T-helper 9 cell (primary cell): ENCODE measurements at places on chromosomes 4 and X.
A peak's percentile ranks its signal among the peaks of the same experiment; 100 is the strongest.

DNA sequence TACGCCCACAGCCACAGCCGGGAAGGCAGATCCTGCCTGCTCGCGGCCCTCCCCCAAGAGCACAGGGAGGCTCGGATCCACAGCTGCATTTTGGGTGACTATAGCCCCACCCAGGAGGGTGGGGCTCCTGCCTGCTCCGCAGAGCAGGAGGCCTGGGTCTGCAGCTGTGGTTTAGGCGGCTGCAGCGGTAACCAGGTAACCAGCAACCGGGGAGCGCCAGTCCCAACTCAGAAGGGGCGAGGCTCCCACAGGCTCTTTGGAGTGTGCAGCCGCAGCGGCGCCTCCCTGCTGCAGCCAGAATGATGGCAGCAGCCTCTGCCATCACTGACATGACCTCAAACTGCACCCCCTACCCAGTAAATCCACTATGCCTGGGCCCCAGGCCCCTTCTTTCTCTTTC, 148.0 kb upstream of the F9 start:
- no peak for DNase-seq

DNA sequence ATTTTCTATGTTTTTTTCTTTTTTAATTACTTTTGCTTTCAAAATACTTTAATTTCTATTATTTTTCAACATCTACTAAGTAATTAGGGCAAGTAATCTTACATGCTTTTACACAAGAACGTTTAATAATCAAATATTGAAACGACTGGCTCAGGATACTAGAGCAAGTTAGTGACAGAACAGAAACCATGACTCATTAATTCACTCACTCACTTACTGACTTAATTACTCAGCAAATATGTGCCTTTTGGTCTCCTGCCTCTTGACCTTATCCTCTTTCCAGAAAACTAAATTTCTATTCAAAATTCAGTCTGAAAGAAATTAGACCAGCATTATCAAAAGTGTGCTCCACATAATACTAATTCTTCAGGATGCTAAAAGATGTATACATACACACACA, 314.9 kb upstream of the TEX13C start:
- no peak for DNase-seq

GRCh38 chr4:31908261-31908660, 1188.1 kb downstream of the PCDH7 start:
- no peak for DNase-seq

DNA sequence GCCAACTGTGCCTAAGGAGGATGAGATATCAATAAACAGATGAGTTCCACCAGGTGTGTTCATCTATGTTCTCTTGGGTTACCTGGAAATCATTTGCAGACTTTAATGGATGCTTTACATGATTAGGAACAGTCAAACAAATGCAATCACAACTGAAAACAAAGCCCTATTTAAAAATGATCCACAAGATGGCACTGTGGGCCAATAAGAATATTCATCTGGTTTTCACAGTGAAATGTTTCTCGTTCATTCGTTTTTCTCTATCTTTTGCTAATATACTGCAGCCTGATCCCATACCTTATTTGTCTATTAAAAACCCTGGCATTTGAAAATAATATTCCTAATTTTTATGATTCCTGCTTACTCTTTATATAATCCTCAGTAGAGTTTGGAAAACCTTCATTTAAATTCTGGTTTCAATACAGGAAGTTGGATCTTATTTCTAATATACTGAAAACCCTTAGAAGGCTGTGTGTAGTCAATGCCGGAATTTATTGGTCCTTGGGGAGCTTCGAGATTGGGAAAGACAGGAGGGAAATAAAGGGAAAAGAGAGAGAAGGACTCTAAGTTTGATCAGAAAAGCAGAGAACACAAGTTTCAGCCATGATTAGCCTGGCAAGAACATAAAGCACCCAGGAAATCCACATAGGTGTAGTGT, 63.8 kb upstream of the TAPT1 start:
- no peak for DNase-seq

DNA sequence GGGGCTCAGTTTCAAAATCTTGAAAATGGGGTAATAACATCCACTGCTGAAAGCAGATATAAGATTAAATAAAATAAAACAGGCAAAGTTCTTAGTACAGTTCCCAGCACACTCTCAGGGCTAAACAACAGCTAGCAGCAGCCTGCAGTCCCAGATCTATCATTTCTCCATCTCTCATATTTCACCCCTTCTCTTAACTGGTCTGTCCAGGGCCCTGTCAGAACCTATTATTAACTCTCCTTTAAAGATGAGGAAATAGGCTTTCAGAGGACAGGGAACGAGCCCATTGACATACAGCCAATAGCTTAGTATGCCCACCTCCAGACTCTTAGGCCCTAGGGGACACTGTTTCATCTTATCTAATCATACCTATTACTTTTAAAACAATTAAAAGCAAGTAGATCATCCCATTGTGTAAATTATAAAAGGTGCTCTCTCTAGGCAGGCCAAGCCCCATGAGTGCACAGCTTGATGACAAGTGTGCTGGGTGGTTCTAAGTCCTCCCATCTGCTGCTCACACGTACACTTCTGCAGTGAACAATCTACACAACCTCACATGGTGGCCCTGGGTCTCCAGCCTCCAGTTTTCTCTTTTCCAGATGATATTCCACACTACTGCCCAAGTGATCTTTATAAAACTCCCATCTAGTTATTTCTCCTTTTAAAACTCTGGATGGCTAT, 119.0 kb downstream of the APBB2 start:
- no peak for DNase-seq

DNA sequence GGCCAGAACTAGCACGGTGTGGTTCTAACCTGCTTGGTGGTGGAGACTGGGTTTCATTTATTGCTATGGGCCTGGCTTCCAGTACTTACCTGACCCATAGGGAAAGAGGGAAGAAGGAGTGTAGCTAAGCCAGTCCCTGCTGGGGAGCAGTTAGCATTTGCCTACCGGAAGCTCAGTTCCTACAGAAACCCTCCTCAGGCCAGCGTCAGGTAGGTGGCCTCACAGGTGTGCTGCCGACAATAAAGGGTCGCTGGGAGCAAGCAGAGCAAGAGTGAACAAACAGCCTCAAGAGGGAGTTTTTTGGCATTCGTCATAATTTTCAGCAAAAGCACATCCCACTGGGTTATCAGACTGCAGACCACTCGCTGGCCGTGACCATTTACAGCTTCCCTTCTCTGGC, 740.6 kb upstream of the TENM3 start:
- DNase-seq, result no peak

DNA sequence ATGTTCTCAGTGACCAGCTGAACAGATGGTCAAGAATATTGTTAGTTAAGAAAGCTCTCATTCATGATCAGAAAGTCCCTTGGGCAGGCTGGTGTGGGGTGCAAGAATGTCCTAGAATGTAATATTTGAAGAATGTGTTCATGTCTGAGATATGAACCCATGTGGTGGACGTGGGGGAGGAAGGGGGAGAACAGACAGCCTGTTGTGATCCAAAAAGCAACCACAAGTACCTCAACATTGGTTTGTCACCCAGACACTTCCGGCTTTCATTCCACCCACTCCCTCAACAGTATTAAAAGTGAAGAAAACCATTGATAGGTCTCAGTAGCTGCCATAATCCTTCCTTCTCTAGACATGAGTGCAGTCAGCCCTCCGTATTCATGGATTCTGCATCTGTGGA, 82.2 kb downstream of the MAML3 start:
- peak; percentile 21 for DNase-seq

GRCh38 chr4:149638073-149638472, 177.6 kb downstream of the IQCM start:
- no peak for DNase-seq

DNA sequence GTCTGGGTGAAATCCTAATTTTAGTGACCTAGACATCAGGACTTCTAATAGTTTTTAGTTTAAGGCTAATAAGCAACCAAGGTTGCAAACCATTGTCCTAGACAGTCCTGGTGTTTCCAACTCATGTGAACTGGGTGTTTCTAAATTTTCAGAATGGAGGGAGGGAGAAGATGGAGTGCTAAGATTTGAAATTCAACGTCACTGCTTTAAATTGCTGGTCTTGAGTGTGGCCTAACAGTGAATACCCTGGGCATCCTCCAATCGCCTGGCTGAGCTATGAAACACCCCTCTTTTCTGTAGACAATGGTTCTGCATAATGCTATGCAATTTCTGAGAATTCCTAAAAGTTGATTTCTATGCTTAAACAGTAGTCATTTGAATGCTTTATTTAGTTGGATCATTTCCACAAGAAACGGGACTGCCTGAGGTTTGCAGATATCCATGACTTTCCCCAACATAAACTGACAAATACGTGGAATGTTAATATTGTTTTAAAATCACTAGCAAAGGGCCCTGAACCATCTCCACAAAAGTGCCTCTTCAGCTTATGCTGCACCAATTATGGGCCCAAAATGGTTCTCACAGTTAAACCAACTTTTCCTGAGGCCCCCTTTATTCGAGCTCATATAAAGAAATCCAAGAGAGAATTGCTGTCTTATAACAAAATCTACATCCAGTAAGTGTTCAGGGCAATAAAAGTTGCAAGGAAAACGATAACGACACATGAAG, 1.1 kb downstream of the FBXL5 start:
- no peak for DNase-seq

GRCh38 chr4:113962719-113963265, 16.7 kb downstream of the ARSJ start:
- DNase-seq, result no peak

- no peak for DNase-seq
Measured at GRCh38 chr4:100295792-100296191, 105.5 kb upstream of the DDIT4L start.

- no peak for DNase-seq
Measured at GRCh38 chr4:103994059-103994458, 274.3 kb upstream of the TACR3 start.

GRCh38 chrX:131840799-131841495, 182.2 kb upstream of the STK26 start:
- no peak for DNase-seq

DNA sequence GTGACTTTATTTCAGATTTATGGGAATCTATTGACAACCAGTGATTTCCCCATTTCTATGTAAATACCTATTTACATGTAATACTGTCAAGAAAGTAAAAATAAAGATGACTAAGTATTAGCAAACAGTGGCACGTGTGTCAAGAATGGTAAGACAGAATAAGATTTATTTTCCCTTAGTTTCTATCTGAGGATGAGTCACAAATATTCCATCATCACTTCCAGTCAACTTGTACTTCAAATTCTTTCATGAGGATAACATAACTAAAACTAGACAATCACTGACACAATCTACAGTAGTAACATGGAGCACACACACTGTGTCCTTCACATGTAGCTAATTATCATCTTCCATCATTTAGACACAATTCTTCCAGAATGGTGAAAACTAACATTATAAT, 625.3 kb upstream of the PCDH7 start:
- DNase-seq, result no peak

- DNase-seq, result no peak
Measured at GRCh38 chr4:180925805-180926204, 1317.4 kb upstream of the TENM3 start.

DNA sequence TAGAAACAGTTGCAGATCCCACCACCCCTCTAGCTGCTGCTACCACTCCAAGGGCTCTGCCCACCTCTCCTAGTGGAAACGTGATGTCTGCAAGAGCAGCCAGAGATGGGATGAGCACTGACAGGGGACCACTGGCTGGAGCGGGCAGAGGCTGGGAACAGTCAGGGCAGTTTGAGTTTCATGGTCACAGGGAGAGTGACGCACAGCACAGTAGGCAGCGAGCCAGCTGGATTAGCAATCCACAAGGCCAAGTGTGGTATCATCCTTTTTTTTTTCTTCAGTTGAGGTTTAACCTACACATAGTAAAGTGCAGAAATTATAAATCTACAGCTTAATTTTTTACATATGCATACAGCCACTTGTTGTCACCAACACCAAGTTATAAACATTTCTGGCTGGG, 6.4 kb upstream of the SCML2 start:
- DNase-seq, result no peak

- no peak for DNase-seq
Measured at GRCh38 chr4:155688211-155688610, 21.6 kb downstream of the GUCY1A1 start.

- no peak for DNase-seq
Measured at GRCh38 chr4:120995266-120996010, 72.9 kb upstream of the PRDM5 start.

DNA sequence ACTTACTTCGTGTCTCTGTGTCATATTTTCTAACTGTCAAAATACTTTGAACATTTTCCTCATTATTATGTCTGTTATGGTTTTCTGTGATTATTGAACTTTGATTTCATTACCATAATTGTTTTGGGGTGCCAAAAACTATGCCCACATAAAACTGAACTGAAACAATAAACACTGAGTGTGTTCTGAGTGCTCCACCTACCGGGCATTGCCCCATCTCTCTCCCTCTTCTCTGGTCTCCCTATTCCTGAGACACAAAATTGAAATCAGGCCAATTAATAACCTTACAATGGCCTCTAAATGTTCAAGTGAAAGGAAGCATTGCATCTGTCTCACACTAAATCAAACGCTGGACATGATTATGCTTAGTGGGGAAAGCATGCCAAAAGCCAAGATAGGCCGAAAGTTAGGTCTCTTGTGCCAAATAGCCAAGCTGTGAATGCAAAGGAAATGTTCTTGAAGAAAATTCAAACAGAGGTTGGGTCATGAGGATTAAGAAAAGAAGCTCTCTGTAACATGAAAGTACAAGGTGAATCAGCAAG, 972.3 kb downstream of the PCDH7 start:
- no peak for DNase-seq

- DNase-seq, result no peak
Measured at GRCh38 chr4:33064238-33064637, 2344.1 kb downstream of the PCDH7 start.

GRCh38 chrX:150282953-150283352, 80.2 kb upstream of the MAMLD1 start:
- DNase-seq, result no peak

DNA sequence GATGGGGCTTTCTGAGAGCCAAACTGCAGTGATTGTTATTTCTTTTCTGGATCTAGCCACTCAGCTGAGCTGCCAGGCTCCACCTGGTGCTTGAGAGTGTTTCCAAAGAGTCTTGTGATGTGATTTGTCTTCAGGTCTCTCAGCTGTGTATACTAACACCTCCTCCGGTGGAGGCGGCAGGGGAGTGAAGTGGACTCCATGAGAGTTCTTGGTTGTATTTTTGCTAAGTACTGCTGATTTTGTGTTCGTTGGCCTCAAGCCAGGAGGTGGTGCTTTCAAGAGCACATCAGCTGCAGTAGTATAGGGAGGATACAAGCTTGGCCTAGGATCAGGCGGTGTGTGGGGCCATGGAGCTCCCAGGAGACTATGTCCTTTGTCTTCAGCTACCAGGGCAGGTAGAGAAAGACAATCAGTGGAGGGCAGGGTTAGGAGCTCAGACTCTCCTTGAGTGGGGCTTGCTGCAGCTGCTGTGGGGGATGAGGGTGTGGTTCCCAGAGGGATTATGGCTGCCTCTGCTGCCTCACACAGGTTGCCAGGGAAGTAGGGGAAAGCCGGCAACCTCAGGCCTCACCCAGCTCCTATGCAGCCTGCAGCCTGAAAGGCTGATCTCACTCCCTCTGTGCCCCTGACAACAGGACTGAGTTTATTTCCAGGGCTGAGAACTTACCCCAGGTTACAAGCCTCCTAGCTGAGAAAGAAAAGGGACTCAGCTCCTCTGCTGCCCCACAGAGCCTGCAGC, 62.4 kb downstream of the NPFFR2 start:
- no peak for DNase-seq
